Upper lobe of right lung (tissue), 1 donor: ENCODE measurements at places on chromosomes 2 and 18. TPM values are rescaled to one million over a fixed set of nuclear protein-coding genes. Genes with fewer than 3 reads are reported as not detected.

- H3K4me3 ChIP-seq = no peak overlapping the region
- peaks cover 6% of the 10 kb centered on the region for H3K4me1 ChIP-seq
- DNase-seq = no peak
- no peaks in the 10 kb centered on the region for H3K36me3 ChIP-seq
Observed at GRCh38 chr2:19574778-19575260, 216.4 kb upstream of the OSR1 start.

DNA sequence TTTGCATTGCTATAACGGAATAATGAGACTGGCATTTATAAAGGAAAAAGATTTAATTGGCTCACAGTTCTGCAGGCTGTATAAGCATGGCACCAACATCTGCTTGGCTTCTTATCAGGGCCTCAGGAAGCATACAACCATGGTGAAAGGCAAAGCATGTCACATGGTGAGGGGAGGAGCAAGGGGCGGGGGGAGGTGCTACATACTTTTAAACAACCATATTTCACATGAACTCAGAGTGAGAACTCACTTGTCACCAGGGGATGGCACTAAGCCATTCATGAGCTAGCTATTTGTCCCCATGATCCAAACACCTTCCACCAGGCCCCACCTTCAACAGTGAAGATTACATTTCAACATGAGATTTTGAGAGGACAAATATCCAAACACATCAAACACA lies 188.7 kb downstream of the MBD5 start:
- no peak for DNase-seq
- no peak overlapping the region for H3K27ac ChIP-seq
- no peak overlapping the region for H3K4me3 ChIP-seq
- H3K4me1 ChIP-seq = no peaks in the 10 kb centered on the region
- H3K27me3 ChIP-seq = no peaks in the 10 kb centered on the region

- DNase-seq = no peak
- no peak overlapping the region for H3K27ac ChIP-seq
- no peak overlapping the region for H3K4me3 ChIP-seq
- peaks cover 11% of the 10 kb centered on the region for H3K4me1 ChIP-seq
Observed at GRCh38 chr2:109648041-109648527, 33.9 kb downstream of the SOWAHC start.

DNA sequence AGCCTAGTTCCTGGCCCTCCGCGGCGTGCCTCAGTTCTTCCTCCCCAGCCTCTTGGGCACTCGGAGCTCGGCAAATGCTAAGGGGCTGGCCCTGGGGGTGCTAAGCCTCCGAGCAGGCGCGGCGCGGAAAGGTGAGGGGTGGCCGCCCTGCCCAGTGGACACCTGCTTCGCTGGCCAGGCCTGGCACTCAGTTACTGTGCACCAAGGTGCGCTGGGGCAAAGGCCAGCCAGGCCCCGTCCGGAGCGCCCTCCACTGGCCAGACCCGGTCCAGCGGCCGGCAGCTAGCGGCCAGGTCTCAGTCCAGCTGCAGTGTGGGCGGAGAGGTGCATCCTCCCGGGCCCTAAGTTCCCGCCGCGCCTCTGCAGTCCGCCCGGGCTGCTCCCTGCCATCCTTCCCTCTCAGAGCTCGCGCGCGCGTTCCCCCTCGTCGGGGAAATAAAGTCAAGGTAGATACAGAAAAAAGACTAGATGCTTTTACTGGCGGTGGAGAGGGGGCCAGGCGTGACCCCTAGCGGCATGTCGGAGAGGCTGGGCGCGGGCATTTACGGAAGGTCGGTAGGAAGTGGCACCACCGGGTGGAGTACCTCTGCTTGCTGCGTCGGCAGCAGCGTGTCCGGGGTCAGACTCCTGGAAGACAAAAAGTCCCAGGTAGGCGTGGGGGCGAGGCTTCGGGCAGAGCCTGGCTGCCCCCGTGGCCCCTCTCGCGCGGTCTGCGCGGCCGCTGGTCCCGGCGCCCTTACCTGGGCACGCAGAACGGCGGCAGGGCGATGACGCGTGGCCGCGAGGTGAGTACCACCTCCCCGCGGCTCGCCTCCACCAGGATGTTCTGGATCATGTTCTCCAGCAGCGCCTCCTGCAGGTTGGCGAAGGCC lies 9.4 kb upstream of the CRYBA2 start:
- peaks cover 17% of the 10 kb centered on the region for H3K4me1 ChIP-seq
- no peaks in the 10 kb centered on the region for H3K36me3 ChIP-seq
- H3K4me3 ChIP-seq = peak overlapping the region; percentile 40
- H3K27ac ChIP-seq = peak overlapping the region; percentile 58

GRCh38 chr2:71640489-71640888 lies 187.1 kb downstream of the DYSF start:
- H3K27ac ChIP-seq = no peak overlapping the region
- no peaks in the 10 kb centered on the region for H3K27me3 ChIP-seq
- DNase-seq = no peak
- no peak overlapping the region for H3K4me3 ChIP-seq
- H3K4me1 ChIP-seq = no peaks in the 10 kb centered on the region

GRCh38 chr2:190996338-190996946 lies 17.5 kb downstream of the STAT1 start:
- no peaks in the 10 kb centered on the region for H3K27me3 ChIP-seq
- DNase-seq = no peak
- H3K4me1 ChIP-seq = no peaks in the 10 kb centered on the region
- H3K4me3 ChIP-seq = no peak overlapping the region

DNA sequence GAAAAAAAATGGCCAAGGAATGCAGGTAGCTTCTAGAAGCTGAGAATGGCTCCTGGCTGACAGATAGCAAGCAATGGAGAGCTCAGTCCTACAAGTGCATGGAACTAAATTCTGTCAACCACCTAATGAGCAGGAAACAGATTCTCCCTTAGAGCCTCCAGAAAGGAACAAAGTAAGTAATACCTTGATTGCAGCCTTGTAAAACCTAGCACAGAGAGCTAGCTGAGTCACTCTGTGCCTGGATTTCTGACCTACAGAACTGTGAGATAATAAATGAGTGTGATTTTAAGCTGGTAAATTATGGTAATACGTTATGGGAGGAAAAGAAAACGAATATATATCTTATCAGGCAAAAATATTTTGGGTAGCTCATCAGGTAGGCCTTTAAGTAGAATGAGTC lies 7.4 kb upstream of the LNPK start:
- no peaks in the 10 kb centered on the region for H3K36me3 ChIP-seq
- no peaks in the 10 kb centered on the region for H3K4me1 ChIP-seq
- no peak overlapping the region for H3K27ac ChIP-seq
- H3K4me3 ChIP-seq = no peak overlapping the region

GRCh38 chr2:2642906-2643890 lies 312.1 kb upstream of the MYT1L start:
- no peak overlapping the region for H3K27ac ChIP-seq
- H3K36me3 ChIP-seq = no peaks in the 10 kb centered on the region
- DNase-seq = no peak
- H3K27me3 ChIP-seq = peaks cover 4% of the 10 kb centered on the region
- no peak overlapping the region for H3K4me3 ChIP-seq

DNA sequence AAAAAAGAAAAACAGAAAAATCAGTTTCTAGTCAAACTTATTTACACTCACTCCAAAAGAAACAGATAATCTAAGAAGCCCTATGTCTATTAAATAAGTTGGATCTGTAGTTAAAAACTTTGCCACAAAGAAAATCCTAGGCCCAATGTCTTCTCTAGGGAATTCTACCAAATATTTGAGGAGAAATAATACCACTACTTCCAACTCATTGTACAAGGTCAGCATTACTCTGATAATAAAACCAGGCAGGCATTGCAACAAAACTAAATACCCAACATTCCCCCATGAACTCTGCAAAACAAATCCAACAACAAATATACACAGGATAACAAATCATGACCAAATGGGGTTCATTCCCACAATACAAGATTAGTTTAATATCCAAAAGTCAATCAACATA lies 73.8 kb upstream of the ST8SIA5 start:
- H3K4me3 ChIP-seq = no peak overlapping the region
- H3K4me1 ChIP-seq = no peaks in the 10 kb centered on the region
- peaks cover 22% of the 10 kb centered on the region for H3K36me3 ChIP-seq
- no peaks in the 10 kb centered on the region for H3K27me3 ChIP-seq
- H3K27ac ChIP-seq = no peak overlapping the region

VSNL1 gene
- total RNA-seq = 1.2 TPM

TRIM54 gene
- not detected for total RNA-seq

GULP1 gene
- total RNA-seq = 30.6 TPM

DNA sequence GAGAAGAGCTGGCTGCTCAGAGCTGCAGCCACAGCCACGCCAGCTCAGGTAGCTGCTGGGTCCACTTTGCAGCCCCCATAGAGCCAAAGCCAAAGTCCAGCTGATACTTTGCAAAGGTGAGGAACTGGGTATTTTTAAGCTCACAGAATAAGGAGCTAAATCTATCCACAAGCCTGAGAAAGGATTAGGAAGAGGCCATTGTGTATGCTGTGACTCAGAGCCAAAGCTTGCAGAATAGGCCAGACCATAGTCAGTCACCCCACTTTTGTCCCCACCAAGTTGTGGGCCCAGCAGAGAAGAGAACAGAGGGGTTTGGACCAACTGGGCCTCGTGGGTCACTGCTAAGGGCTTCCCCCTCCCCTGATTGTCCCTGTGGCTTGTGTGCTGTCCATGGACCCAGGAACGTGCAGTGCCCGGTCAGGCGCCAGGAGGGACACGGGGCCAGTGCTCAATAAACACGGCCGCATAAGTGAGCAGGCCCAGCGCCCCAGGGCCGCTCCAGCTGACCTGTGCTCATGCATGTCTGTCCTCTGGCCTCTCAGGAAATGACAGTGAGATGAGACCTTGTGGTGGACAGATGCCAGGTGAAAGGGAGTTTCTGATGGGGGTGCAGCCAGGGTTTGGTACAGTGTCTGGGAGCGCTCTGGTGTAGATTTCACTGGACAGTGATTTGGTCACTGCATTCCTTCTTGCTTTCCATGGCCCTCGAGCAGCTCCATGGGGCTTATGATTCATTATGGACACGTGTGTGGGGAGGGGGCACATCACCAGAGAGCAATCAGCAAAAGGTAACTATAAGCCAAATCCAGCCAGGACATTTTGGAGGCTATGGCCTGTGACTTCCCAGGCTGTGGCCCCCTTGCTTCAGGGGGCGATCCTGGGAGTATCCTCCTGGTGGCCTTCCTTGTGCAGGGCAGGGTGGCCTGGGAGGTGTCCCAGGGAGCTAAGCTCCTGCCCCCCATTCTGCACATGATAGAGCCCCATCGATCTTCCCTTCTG lies 31.3 kb downstream of the MAL start:
- H3K4me1 ChIP-seq = no peaks in the 10 kb centered on the region
- H3K27me3 ChIP-seq = no peaks in the 10 kb centered on the region
- H3K4me3 ChIP-seq = no peak overlapping the region

DNA sequence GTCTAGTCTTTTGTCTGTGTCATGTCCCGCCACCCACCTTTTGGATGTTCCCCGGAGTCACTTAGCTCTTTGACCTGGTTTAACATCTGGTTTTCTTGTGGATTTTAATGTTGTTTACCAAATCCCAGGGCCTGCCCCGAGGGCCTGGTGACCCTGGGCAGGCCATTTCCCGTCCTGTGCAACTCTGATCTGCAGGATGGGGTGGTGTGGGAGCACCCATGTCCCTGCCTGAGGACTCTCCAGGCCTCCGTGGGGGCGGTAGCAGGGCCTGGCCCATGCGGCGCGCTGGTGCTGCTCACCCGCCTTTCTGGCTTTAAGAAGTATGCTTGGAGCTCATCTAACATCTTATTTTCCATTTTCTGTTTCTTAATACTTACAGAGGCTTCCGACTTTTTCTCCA lies 10.7 kb downstream of the RAMP1 start:
- no peaks in the 10 kb centered on the region for H3K27me3 ChIP-seq
- no peak overlapping the region for H3K27ac ChIP-seq
- H3K4me1 ChIP-seq = no peaks in the 10 kb centered on the region
- H3K36me3 ChIP-seq = no peaks in the 10 kb centered on the region
- no peak overlapping the region for H3K4me3 ChIP-seq

DNA sequence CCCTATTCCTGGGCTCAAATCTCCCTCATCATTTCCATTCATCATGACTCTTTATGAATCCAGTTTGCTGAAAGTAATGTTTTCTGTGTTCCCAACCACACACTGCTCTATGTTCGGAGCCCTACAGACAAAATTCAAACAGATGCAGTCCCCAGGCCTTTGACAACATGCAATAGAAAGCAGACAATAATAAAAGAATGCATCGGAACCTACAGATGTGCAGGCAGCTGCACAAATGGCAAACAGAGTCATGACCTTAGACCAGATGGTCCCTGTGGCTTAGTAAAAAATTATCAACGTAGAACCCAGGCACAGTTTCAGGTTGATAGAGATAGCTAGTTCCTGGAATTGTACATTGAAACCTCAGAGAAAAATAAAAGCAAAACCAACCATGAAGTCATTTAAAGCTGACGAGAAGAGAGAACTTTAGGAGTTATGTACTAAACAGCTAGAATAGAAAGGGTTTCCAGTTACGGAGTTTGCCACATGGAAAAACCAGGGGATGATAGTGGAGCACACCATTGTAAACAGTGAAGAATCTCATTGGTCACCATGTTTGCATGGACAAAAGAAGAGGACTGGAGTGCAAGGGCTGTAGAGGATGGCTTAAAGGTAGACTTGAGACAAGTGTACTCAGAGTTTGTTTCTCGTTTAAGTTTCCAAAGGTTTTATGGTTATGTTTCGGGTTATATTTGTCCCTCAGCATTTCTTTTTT lies 23.2 kb upstream of the ACVR1 start:
- no peaks in the 10 kb centered on the region for H3K4me1 ChIP-seq
- no peak for DNase-seq
- H3K27me3 ChIP-seq = no peaks in the 10 kb centered on the region
- H3K4me3 ChIP-seq = no peak overlapping the region
- peak overlapping the region; percentile 3 for H3K27ac ChIP-seq

LYG2 gene
- total RNA-seq = not detected

SCN2A gene
- total RNA-seq = 0.58 TPM

DNA sequence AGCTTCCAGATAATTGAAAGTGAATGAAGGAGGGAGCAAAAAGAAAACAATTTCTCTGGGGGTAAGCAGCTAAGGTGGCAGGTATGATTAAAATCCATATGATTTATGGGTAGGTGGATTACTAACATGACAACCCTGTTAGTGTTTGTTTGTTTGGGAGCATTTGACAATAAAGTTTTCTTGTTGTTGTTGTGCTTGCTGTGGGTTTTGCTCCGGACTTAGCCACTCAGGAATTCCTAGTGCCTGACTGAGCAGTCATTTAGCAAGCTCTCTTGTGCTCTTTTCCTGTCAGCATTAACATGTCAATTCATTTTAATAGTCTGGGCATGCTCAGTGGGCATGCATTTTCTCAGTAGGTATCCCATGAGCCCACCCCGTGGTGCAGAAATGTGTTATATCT lies 674.8 kb upstream of the ZEB2 start:
- no peaks in the 10 kb centered on the region for H3K4me1 ChIP-seq
- no peaks in the 10 kb centered on the region for H3K36me3 ChIP-seq
- no peak overlapping the region for H3K27ac ChIP-seq
- no peak for DNase-seq
- no peaks in the 10 kb centered on the region for H3K27me3 ChIP-seq
